ENCODE measurements at places on chromosomes 3 and 15.

DNA sequence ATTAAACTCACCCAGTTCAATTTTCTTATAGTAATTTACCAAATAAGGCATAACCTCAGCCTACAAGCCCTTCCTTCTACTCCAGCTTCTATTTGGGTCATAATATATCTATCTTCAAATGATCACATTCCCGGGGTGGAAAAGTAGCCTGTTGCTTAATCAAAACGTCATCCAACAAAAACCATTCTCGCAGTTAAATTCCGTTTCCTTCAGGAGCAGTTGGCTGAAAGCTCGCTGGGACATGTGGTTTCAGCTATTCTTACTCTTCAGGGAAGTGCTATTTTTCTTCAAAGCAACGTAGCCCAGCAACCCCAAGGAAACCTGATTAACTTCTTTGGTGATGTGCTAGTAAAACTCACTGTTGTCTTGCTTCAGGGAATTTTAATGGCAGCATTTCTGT, 59.6 kb downstream of the MAGI1 start:
- DNase-seq, result no peak

GRCh38 chr3:16484216-16484615, 29.3 kb downstream of the RFTN1 start:
- no peak for DNase-seq

- DNase-seq, result no peak
Observed at GRCh38 chr15:42073418-42073817, 20.9 kb downstream of the PLA2G4D start.

DNA sequence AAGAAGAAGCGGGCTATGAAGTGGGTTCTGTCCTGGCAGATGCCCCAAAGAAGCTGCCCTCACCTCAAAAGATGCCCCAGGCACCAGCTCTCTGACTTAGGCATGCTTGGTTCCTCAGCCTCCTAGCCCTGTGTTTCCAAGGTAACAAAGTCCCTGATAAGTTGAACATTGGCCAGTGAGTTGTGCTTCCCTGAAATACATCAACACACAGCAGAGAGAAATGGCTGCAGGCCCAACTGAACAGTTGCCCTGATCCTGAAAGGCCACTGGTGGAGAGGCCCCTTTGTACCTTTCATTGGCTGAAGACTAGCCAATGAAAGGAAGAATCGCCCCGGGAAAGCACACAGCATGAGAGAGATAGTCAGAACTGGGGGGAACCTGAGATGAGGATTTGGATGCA, 169.9 kb upstream of the CTNNB1 start:
- no peak for DNase-seq

- DNase-seq, result no peak
Observed at GRCh38 chr3:136186846-136187245, 9.3 kb downstream of the MSL2 start.

- DNase-seq, result no peak
Observed at GRCh38 chr3:37812499-37812896, 49.2 kb upstream of the CTDSPL start.

DNA sequence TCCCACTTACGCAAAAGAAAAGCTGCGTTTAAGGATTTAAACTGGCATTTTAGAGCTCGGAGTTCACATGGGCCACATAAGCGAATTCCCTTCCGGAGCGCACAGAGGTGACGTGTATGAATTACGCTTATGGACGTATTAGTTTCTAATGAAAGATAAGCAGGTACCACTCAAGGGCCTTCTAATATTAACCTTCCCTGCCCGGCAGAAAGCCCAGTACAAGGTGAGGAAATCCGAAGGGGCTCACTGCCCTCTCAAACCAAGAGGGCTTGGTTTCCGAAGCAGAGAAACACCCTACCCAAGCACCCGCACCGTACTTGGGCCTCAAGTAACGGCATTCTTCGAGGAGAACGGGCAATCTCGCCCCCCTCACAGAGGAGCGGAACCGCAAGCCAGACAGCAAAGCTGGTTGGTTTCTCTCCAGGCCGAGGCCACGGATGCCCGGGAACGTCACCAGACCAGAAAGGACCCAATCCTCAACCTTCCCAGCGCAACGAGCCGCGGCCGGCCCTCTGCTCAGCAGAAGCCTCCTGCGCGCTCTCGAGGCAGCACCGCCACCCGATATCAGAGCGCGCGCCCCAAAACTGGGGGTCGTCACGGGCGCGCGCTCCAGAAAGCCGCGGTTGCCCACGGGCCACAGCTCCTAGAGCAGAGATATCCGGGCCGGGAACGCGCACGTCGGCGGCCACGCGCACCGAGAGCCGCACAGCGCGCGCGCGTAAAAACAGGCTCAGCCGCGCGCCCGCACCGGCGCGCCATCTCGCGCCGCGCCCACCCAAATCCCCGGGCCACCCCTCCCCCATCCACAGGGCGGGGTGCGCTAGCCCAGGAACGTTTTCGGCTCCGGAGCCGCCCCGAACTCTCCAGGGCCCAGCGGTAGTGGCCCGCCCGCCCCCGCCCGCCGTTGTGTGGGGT, 676 bp downstream of the QRICH1 start:
- peak; percentile 86 for DNase-seq

- no peak for DNase-seq
Observed at GRCh38 chr3:120693439-120694171, 11.6 kb upstream of the HGD start.
